ENCODE measurements at places on chromosomes 7 and 10.

GRCh38 chr7:41107330-41107937 is 595.5 kb downstream of the INHBA start:
- no peak for DNase-seq

DNA sequence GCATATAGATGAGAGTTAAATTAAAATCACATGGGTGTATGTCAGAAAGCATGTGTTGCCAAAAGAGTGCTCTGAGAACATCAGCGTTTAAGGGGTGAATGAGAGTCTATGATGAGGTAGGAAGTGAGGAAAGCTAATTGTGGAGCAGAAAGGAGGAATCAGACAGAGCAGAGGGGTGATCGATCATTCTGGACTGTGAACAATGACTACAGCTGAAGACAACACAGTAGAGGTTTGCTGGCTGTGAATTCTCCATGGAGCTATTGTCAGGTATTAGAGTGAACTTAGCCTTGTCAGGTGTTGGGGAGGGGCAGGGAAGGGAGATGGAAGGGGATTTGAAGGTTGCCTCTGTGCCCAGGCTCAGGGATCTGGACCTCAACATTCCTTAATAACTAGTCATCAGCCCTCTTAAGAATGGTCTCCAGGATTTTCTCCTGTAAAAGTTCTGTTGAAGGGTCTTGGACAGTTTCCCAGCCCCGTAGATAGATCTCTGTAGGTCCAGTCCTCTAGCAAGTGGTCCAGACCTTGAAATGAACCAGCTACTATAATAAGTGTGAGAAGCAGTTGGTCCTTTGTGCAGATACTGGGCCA is 57.1 kb downstream of the KIF5B start:
- DNase-seq, result no peak

GRCh38 chr10:28922127-28922526 is 244.8 kb downstream of the BAMBI start:
- DNase-seq, result no peak

GRCh38 chr7:70620333-70621055 is 511.4 kb upstream of the GALNT17 start:
- DNase-seq, result no peak

DNA sequence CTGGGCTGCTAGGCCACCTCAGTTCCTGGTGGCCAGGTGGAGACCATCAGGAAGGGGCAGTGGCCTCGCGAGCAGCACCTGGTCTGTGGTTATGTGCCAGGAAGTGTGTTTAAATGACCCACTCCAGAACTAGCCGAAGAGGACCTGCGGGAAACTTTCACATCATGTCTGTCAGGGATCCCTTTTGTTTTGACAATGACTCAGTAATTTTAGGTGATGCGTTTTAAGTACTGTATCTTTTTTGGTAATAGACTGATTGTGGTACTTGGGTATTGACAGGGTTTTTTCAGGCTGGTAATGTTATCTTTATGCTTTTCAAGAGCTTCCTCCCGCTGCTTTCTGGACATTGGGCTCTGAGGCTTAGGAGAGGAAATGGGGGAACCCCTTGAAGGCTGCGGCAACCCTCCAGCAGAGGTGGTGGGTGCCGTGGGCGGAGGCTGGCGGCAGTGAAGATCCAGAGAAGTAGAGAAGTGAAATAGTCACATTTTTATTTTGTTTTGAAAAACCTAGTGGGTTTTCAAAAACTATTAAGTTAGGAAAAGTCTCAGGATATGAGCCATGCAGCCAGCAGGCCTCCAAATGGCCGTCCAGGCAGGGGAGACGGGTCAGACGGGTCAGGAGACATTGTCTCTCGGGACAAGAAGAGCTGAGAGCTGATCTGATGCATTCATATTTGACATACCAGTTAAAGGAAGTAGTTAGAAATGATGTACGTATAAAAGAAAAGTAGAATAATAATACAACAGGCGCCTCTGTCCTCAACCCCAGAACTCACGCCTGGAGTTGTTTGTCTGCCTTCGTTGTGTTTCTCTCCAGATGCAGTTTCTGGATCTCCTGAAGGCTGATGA is 27.7 kb downstream of the PPP2R2D start:
- DNase-seq, result no peak

- no peak for DNase-seq
Observed at GRCh38 chr7:157299613-157300368, 37.0 kb upstream of the DNAJB6 start.

GRCh38 chr10:75000748-75001321 is 110.6 kb upstream of the SAMD8 start:
- no peak for DNase-seq

- DNase-seq, result no peak
Observed at GRCh38 chr7:47428052-47428767, 153.7 kb downstream of the TNS3 start.

DNA sequence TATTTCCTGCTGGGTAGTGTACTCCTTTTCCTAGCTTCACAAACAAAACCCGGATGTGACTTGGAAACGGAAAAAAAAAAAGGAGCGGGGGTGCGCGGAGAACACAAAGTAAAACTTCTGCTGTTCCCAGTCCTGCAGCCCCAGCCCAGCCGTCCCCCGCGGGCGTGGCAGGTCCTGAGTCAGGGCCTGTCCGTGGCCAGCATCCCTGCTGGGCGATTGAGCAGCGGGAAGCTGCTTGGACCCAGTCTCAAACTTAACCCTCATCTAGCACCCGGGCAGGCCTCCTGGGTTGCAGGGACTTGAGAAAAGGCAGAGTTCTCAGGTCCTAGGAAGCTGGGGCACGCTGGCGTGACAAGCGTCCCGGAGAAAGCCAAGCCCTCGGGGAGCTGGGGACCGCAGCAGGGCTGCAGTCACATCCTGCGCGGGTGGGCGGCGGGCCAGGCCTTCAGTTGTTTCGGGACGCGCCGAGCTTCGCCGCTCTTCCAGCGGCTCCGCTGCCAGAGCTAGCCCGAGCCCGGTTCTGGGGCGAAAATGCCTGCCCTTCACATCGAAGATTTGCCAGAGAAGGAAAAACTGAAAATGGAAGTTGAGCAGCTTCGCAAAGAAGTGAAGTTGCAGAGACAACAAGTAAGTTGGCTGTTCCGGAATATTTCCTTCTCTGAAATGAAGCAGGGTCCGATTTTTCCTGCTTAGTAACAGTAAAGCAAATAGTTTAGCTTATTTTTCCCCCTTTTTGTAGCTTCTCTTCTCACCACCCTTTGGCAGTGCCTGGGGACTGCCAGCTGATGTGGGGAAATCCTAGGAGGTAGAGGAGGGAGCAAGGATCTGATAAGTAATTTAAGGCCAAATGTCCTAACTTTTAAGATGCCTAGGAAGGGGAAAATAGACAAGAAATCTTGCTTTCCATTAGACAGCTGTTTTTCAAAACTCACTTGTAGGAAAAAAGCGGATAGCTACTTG is at the start of gene GNG11:
Gene GNG11 (plus strand): TSS at position 129 of the 960 bp plus-strand sequence. CDS start 403 bp downstream, at position 532.
- peak; percentile 1 for DNase-seq

- DNase-seq, result no peak
Observed at GRCh38 chr7:6409944-6410693, 37.6 kb downstream of the DAGLB start.

- no peak for DNase-seq
Observed at GRCh38 chr7:150323682-150324372, 482 bp upstream of the ACTR3C start.

GRCh38 chr10:73644015-73644743 is 2.9 kb upstream of the MYOZ1 start:
- DNase-seq, result peak; percentile 12

GRCh38 chr7:111183321-111183720 is 92.4 kb downstream of the LRRN3 start:
- no peak for DNase-seq

- DNase-seq, result no peak
Observed at GRCh38 chr10:133245439-133246235, 8.0 kb downstream of the VENTX start.

GRCh38 chr7:130278860-130279259 is 12.2 kb downstream of the CPA2 start:
- no peak for DNase-seq

GRCh38 chr10:70546584-70546983 is 56.0 kb downstream of the PRF1 start:
- DNase-seq, result no peak

DNA sequence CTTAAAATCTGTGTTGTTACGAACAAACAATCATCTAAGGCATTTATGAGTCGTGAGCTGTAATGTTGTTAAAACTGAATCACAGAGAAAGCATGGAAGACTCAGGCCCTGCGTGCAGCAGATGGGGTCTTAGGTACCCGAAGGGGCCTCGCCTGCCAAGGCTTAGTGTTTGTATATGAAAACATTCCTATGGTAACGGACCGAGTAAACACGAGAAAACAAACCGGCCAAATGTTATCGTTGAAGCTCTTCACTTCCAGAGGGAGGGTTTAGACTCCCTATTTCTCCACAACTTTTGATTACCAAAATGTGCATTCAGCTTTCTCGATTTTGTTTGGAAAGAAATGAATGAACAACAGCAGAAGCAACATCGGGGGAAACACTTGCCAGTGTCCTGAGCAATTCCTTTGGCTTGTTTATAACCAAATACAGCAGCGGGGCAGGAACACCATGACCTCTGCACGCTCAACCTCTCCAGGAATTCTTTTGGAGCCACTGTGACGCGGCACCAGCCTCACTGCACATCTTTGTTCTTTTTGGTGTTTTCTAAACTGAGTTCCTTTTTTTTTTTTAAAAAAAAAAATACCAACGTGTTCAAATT is 121.6 kb upstream of the KLF6 start:
- DNase-seq, result no peak

GRCh38 chr10:16439295-16439694 is 2.5 kb downstream of the PTER start:
- no peak for DNase-seq

GRCh38 chr7:69744026-69744425 is 145.8 kb downstream of the AUTS2 start:
- DNase-seq, result no peak

GRCh38 chr10:31756729-31757110 is 171.9 kb downstream of the ARHGAP12 start:
- no peak for DNase-seq

DNA sequence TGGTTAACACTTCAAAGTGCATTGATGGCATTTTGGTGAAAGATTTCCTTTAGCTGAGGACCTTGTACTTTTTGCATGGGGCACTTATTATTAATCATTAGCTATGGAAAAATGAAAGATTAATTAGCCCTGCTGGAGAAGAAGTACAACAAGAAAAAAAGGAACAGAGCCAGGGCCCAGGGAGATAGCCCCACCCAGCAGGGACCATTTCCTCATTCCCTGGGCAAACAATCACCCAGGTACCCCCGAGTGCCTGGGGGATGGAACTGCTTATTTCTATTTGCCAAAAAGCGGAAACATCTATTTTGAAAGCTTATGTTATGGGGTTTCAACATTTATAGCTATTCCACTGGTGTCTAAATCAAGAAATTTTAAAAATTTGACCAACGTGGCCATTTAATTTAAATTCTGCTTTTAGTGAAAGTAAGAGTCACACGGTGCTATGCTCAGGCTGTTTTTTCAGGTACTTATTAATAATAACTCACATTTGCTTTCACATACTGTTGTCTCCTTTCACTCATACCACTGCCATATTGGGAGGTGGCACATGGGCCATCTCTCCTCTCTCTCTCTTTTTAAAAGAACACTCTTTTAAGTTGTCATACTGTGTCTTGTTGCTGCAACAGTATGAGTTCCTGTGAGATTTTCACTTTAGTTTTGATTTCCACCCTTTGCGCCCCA is 143.6 kb upstream of the KIF5B start:
- DNase-seq, result no peak

- DNase-seq, result no peak
Observed at GRCh38 chr10:91683975-91684374, 51.1 kb upstream of the PPP1R3C start.

GRCh38 chr10:634256-634655 is 55.2 kb downstream of the DIP2C start:
- DNase-seq, result no peak

DNA sequence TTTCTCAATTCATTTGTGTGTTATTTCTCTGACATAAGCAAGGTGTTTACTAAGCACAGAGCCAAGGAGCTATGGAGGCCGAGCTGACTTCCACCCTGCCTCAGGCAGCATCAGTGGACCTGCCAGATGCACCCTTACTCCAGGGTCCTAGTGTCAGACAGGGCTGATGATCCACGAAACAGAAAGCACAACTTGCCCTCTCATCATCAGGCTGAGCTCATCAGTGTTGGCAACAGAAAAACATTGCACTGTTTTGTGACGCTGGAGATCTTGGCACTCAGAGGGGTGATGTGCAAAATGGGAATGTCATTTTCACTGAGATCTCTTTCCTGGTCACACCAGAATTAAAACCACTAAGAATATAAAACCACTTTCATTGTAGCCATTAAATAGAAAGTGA is 201.8 kb downstream of the GLI3 start:
- no peak for DNase-seq

- DNase-seq, result no peak
Observed at GRCh38 chr10:43610636-43611035, 4.4 kb downstream of the ZNF485 start.

GRCh38 chr10:118543714-118544400 is 51.6 kb downstream of the PRLHR start:
- DNase-seq, result no peak

- DNase-seq, result no peak
Observed at GRCh38 chr10:131452926-131453720, 141.6 kb upstream of the TCERG1L start.

DNA sequence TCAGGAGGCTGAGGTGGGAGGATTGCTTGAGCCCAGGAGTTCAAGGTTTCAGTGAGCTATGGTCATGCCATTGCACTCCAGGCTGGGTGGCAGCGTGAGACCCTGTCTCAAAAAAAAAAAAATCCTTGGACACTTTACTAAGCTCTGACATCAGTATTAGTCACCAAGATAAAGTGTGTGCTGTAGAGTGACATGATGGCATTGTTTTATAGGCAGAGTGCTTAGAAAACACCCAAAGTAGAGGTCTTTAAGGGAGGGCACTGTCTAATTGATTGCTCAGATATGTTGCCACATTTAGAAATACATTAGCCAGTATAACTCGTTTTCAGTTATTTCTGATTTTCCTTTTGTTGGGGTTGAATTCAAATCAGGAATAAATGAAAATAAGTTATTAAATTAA is 235.9 kb downstream of the REEP3 start:
- DNase-seq, result no peak

- no peak for DNase-seq
Observed at GRCh38 chr7:141452911-141453310, 98.3 kb upstream of the AGK start.

DNA sequence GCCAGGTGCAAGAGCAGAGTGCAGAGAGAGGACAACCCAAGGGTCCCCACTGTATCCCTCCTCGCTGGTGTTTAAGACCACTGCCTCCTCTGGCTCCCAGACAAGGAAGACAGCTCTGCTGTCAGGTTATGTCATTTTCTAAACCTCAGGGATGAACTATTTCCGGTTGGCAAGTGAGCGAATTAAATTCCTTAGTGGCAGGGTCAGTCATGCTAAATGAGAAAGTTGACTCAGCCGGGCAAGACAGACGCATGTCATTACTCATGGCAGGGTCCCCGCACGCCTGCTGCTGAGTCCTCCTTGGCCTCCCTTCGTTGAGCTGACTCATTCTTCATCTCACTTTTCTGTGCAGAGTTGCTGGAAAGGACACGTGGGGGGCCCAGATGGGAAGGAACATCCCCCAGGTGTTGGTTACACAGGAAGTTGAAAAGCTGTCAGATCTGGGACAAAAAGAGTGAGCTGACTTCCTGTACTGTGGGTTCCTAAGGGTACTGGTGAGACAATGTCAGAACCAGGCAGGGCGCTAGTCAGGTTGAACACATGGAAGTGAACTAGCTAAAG is 47.1 kb upstream of the UCN3 start:
- peak; percentile 2 for DNase-seq
